ENCODE measurements at places on chromosomes 1 and 21.

DNA sequence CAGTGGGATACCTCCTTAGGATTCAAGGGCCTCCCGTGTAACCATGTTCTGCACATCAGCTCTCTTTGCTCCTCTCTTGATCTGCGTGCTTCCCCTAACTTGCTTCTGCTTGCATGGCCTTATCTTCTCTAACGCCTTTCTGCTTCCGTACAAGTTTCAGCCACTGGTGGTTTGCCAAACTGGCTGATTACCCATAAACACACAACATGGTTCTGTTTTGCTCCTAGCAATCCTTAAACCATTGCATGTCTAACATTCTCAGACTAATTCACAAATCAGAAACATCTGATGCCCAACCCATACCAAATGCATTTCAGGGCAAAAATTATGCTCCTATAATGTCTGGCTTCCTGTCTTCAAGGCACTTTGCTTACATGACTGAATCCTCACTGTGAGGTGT is 166.4 kb downstream of the PBX1 start:
- DNase-seq: no peak

DNA sequence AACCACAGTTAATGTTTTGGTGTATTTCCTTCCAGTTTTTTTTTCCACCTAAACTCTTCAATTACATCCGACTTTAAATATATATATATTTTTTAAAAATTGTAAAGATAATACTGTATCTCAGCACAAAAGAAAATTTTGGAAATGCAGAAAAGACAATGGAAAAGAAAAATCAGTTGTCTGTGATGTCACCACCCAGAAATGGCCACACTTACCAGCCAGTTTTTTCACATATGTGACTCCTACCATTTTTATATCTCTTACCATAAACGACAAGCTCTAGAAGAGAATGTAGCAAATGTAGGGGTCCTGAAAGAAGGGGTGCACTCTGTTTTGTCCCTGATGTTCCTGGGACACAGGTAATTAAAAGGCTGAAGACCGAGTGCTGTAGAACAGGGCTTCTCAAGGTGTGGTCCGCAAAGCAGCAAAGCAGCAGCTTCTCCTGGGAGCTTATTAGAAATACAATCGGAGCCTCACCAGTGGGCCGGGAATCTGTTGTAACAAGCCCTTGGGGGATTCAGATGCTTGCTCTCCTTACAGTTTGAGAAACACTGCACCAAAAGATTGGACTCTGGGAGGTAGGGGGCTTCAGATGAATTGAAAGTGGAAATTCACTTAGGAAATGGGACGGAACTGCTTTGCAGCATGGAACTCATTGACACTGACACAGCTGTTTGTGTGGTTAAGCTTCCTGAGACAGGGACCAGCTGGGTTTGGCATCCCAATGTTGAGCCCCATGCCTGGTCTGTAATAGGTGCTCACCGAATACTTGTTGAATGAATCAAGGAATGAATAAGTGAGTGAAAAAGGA is 44.1 kb downstream of the ALPL start:
- no peak for DNase-seq

- DNase-seq: no peak
These were observed 7.3 kb downstream of the HENMT1 start for GRCh38 chr1:108653431-108654105.

- no peak for DNase-seq
These were observed 35.6 kb downstream of the NUF2 start for GRCh38 chr1:163357378-163357777.

GRCh38 chr1:244732851-244733450 is 80.0 kb downstream of the DESI2 start:
- no peak for DNase-seq

GRCh38 chr1:78171736-78172590 is 126.2 kb downstream of the GIPC2 start:
- DNase-seq: no peak
